Activated CD8-positive, alpha-beta memory T cell treated with anti-CD3 and anti-CD28 coated beads, Interleukin-2, amount 50 U/mL, for 48 hours (primary cell): ENCODE measurements at places on chromosomes 11 and 22.

DNA sequence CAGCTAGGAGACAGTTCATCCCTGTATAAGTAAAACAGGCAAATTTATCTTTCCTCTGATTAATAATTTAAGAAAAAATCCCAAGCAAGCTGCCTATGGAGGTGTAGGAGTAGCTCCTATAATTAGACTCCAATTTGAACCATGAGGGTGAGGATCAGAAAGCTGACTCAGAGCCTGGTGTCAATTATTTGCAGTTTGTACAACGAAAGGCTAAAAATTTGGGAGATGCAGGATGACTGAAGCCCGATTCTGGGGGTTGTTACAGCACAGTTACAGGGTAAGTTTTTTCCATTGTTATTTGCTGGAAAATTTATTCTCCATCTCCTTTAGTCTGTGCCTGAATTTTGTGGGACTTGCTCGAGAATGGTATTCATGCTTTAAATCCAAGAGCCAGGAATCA lies 359.4 kb upstream of the CCDC90B start:
- no peak for DNase-seq

DNA sequence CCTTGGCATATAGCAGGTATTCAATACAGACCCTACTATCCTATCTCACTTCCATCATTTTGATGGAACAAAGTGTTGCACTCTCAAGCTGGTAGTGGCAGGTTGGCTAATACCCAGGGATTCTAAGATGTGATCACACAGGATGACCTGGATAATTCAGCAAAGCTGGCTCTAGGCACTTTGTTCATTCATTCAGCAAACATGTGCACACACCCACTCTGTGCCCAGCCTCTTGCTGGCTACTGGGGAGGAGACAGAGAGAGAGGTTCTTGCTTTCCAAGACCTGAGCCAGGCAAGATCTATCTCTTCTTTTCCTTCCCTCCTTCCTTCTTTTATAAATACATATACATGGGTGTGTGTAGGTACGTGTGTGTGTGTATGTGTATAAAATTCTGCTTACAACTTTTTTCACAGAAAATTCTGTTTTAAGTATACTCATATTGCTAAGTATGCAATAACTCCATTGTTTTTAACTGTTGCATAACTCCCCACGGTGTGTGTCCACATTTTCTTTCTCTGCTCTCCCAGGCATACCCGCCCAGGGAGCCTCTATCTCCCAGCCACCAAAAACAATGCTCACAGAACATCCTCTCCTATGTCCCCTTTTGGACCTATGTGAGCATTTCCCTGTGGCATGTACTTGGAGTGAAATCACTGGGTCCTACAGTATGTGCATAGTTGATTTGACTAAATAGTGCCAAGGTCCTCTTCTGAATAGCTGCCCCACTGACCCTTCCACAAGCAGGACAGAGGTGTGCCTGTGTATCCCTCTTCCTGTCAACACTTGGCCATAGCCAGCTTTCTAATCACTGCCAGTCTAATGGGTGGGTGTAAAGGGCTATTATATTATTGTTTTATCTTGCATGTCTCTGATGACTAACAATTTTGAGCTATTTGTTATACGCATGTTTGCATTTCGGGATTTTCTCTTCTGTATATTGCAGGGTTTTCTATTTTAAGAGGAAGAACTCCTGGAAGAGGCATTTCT lies 27.5 kb downstream of the CLPB start:
- DNase-seq = no peak

GRCh38 chr11:26851291-26851690 lies 129.4 kb upstream of the SLC5A12 start:
- no peak for DNase-seq

DNA sequence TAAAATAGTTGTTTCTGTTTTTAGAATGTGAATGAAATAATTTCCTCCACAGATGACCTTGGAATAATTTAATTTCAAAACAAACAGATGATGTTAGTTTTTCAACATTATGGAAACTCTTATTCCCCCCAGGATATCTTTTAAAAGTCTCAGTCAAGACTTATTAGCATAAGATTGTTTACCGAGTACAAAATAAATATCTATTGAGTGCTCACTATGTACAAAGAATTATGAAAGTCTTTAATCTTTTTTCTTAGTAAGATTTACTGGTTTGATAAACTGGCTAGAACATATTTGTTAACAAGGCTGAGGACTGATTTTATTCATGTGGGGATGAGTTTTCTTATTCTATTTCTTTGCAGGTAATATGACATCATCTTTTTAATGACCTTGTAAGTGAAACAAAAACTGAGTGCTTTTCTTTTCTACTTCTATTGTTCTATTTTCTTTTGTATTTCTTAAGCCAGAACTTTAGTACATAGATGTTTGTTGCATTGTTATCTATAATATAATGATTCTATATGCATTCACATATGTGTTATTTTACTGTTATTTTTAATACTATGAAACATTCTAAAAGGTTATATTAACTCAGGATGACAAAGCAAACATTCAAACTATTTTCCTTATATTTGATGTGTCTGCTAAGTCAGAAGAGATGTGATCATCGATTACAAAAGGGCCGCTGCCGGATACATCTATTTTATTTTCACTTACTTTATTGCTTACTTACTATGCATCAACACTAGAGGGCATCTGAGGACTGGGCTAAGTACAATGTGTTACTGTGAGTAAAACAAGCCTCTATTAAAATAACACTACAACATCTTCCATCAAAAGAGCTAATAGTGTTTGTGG lies 111.0 kb upstream of the ARHGAP42 start:
- no peak for DNase-seq

DNA sequence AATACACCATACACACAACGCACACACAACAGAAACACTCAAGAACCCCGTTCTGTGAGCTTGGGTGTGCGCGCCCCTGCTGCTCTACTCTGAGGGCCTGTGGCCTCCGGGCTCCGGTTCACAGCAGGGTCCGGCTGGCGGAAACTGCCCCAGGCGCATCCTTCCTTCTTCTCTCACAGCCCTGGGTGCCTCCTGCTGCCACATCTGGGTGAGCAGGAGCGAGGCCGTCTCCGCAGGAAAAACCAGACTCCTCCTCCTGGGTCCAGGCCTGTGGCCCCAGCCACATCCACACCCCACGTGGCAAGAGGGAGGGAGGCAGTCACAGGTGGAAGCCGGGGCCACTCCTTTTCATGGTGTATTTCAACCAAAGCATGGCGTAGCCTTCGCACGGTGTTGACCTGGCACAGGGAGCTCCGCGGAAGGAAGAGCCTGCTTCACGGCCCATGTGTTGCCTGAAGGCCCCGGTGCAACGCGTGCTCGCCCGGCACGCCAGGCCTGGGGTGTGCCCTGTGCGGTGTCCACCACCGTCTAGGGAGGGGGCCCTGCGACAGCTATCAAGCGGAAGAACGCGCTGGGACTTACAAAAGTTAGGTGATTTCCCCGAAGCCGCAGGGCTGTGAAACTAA lies 1502.7 kb downstream of the TBC1D22A start:
- no peak for DNase-seq

GRCh38 chr11:69475141-69475865 lies 6.2 kb upstream of the LINC01488 start:
- no peak for DNase-seq

GRCh38 chr11:26700574-26701235 lies 21.2 kb downstream of the SLC5A12 start:
- no peak for DNase-seq

GRCh38 chr11:131533998-131534397 lies 163.6 kb downstream of the NTM start:
- DNase-seq = no peak

- DNase-seq = no peak
Measured at GRCh38 chr11:8156877-8157276, 11.9 kb downstream of the RIC3 start.

DNA sequence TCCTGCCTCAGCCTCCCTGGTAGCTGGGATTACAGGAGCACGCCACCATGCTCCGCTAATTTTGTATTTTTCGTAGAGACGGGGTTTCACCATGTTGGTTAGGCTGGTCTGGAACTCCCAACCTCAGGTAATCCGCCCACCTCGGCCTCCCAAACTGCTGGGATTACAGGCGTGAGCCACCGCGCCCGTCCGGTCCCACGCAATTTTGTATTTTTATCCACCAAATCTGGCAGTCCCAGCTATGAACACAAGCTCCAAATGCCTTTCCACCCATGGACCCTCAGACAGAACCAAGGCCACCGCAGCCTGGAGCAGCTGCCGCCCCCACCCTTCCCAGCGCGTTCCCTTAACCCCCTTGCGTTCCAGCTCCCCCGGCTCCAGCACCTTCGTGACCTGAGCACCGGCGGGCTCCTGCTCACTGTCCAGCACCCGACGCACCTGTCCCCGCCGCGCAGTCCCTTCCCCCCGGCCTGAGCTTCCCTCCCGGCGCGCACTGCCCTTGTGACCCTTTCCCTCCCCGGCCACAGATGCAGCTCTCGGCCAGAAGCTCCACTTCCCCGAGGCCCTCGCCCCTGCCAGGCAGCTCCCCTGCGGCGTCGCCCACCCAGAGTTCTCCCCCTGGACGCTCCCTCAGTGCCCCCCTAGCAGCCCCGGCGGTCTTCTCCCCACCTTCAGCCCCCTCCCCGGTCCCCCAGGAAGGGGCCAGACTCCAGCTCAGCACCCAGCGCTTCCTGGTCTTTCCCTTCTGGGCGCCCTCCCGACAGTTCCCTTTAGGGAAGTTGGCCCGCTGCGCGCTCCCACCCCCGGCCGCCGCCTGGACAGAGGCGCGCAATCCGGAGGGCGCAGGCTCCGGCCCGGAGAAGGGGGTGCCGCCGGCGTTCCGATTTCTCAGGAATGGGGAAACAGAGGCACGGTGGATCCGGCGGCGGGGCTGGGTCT lies 5.6 kb upstream of the ZBED4 start:
- DNase-seq = no peak

GRCh38 chr11:78399136-78399535 lies 18.5 kb downstream of the GAB2 start:
- DNase-seq = no peak

DNA sequence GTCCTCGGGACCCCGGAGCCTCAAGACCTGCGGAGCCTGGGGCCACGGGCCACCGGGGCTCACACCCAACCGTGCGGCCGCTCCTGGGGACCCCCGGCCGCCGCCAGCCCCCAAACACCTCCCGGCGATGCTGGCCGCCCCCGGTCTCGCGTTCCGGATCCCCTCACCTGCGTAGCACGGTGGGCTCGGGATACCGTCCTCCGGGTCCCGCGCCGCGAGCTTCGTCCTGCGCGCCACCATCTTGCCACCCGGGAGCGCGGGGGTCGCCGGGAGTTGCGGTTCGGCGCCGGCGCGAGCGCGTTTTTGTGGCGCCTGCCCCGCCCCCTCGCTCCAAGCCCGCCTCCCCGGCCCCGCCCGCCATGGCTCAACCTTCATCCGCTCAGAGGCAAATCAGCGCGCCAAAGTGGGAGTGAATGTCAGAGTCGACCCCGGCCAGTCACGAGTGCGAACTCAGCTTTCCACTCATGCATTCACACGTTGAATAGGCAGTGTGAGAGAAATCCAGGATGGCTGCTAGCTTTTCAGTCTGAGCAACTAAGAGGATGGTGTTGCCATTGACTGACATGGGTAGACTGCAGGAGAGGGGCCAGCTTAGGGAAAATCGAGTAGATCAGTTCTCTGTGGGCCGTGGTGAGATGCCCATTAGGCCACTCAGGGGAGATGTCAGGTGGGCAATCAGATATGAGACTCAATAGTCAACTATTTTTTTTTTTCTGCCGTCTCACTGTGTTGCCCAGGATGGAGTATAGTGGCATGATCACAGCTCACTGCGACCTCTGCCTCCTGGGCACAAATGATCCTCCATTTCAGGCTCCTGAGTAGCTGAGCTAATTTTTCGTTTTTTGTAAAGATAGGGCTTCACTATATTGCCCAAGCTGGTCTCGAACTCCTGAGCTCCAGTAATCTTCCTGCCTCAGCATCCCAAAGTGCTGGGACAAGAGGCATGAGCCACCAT lies 28.3 kb downstream of the SERHL2 start:
- peak; percentile 94 for DNase-seq

GRCh38 chr22:49613511-49614270 lies 214.0 kb downstream of the BRD1 start:
- no peak for DNase-seq

DNA sequence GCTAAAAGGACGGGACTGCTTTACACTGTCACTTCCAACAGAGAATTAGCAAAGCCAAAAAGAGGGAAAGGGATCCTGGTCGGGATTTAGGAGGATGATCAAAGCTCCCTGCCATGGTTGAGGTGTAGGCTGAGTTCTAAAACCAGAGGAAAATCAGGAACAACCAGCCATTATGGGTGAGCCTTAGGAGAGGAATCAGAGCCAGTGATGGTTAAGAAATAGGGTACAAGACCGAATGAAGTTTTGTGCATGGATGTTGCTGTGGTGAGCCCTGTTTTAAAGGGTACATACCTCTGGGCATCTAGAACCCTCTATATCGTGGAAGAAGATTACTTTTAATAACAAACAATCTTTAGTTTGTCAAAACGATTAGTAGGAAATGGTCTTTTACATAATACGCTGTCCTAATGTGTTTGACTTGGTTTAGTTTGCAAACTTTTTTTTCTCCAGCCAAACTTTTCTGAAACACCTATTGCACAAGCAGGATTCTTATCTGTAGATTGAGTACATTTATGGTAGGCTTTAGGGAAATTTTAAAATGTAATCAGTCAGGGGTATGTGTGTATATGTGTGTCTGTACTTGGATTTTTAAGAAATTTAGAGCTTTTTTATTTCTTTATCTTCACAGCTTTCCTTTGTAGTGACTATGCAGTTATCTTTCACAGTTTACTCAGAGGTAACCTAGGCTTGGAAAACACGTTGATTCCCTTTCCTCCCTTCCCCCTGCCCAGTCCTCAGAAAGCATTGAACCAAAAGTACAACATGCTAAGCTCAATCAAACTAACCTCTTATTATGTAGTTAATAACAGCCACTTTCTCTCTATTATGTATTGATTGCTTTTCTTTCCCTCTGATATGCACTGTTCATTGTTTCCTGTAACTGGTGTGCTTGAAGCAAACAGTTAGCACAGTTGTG lies 26.8 kb downstream of the TRIM44 start:
- DNase-seq = no peak

- DNase-seq = no peak
Measured at GRCh38 chr11:10478066-10478465, 23.0 kb downstream of the AMPD3 start.

- no peak for DNase-seq
Measured at GRCh38 chr11:111602865-111603610, 789 bp downstream of the SIK2 start.

GRCh38 chr11:108392353-108392752 lies 75.0 kb downstream of the C11orf65 start:
- DNase-seq = no peak

DNA sequence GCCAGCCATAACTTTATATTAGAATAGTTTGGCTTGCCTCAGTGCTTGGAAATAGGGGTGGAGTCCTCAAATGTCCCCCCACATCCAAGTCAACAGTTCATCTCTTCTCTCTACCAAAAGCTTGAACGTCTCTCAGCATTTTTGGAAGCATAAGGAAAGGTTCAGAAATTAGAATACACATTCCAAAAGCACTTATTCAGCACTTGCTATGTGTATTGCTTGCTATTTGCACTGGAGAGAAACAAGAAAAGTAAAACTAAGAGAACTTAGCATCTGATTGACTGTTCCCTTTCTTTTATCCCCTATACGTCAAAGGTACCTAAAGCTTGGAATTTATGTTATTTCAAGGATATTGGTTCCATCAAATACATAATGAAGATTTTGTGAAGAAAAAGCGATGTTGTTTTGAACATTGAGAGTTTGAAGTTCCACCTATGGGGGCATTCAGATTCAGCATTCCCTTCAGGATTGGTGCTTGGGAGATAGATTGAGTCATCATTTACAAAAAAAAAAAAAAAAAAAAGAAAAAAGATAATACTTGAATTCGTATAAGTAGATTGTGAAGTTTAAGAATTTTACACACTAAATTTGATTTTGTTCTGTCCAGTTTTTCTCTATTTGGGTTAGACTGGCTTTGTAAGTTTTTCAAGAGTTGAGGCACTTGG lies 1.3 kb downstream of the TBRG1 start:
- DNase-seq = no peak

GRCh38 chr11:66002648-66003225 lies 434 bp downstream of the BANF1 start:
- no peak for DNase-seq
